ENCODE measurements at places on chromosomes 5 and 9.
A peak's percentile ranks its signal among the peaks of the same experiment; 100 is the strongest.

DNA sequence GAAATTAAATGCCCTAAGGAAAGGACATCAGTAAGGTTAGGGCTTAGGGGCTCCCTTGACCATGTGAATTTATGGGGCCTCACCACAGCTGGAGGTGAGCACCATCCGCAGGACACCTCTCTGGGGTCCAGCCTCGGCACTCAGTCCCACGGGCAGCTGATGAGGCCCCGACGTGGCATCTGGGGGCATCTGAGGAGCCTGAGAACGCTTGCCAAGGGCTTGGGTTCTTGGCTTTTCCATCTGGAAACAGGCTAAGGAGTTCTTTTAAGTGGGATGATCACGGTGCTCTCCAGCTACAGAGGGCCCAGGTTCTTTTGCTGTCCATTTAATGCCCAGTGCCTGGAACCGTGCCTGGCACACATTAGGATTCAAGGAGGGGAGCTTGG is 3.6 kb downstream of the NKX2-5 start:
- DNase-seq, result no peak

DNA sequence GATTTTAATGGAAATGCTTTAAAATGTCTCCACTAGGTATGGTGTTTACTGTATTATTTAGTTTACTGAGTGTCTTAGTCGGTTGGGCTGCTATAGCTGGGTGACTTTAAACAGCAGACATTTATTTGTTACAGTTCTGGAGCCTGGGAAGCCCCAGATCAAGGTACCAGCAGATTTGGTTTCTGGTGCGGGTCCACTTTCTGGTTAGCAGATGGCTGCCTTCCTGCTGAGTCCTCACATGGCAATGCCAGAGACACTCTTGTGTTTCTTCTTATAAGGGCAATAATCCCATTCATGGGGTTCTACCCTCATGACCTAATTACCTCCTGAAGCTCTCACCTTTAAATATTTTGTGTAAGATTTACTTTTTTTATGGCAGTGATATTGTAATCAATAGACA is 715 bp upstream of the OR1J4 start:
- DNase-seq, result no peak

DNA sequence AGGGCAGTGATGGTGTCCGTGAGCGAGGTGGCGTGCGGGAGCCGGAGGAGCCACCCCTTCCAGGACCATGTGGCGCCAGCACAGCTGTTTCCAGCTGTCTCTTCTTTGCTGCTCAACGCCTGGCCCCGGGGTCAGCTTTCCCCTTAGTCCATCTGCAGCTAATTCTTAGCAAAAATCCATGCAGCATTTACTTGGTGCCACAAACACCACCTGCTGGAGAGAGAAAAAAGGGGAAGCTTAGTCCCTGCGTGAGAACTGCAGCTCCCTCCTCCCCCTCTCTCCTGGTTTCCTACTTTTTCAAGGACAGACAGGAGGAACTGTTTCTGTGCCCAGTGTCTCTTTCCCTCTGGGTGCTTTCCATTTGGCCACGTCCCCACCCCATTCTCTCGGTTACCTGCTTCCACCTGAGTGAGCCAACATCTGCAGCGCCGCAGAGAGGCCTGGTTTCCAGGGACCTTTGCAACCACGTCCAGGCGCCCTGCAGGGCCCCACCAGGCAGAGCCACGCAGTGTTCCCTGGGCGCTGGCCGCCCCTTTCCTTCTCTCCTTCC is 3.4 kb downstream of the SLC6A19 start:
- DNase-seq, result peak; percentile 31

GRCh38 chr5:84437673-84438315 is 53.1 kb upstream of the EDIL3 start:
- DNase-seq, result no peak

GRCh38 chr5:72221541-72221940 is 98.5 kb downstream of the MRPS27 start:
- no peak for DNase-seq

DNA sequence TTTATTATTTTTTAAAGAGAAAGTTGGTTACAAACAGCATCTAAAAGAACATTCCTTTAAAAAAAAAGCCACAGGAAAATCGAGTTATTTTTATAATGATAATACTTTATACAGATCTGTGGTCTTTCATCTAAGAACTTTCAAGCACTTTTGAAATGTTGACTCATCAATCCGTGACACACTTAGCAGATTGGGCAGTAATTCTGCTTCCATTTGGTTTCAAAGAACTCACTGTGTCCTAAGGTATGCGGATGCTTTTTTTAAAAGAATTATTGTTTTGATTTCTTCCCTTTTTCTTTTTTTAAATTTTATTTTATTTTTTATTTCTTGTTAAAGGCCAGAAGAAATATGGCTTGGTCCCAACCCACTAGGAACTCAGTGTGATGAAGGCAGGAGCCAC is 147.8 kb downstream of the AOPEP start:
- no peak for DNase-seq

DNA sequence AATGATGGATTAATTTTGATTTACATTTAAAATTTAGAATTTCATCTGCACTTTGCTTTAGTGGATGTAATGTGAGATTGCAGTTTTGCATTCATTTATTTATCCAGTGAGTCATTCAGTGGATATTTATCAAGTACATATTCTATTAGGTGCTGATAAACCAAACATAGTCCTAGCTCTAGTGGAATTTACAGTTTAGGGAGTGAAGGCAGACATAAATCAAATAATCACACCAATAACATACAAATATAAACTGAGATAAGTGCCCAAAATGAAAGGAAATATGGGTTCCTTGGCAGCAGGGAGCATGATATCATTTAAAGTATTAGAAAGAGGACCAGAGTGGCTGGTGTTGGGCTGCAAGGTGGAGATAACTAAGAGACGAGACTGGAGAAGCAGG is 14.7 kb upstream of the NIPBL start:
- no peak for DNase-seq

- no peak for DNase-seq
These were observed 128.0 kb downstream of the KCTD16 start for GRCh38 chr5:144298658-144299057.

DNA sequence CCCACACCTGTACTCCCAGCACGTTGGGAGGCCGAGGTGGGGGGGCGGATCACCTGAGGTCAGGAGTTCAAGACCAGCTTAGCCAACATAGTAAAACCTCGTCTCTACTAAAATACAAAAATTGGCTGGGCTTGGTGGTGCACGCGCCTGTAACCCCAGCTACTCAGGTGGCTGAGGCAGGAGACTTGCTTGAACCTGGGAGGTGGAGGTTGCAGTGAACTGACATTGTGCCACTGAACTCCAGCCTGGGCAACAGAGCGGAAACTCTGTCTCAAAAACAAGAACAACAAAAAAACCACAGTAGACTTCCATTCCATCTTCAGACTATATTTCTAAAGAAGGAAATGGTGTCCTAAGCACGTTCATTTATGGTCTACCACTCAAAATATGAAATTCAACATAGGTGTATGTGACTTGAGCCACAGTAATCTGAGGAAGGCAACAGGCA is 14.2 kb upstream of the SERINC5 start:
- no peak for DNase-seq

GRCh38 chr9:109730228-109730627 is 49.8 kb upstream of the PALM2AKAP2 start:
- no peak for DNase-seq

- no peak for DNase-seq
These were observed 827.8 kb downstream of the TLE4 start for GRCh38 chr9:80399606-80400005.

- DNase-seq, result peak; percentile 32
These were observed 25.7 kb downstream of the CDKN2A start for GRCh38 chr9:21968331-21969010.

GRCh38 chr5:110258460-110259216 is 467.8 kb downstream of the TMEM232 start:
- DNase-seq, result no peak

GRCh38 chr5:14405706-14406553 is 175.7 kb upstream of the OTULINL start:
- DNase-seq, result no peak

- DNase-seq, result no peak
These were observed 58.3 kb upstream of the MAP3K1 start for GRCh38 chr5:56757077-56757476.

DNA sequence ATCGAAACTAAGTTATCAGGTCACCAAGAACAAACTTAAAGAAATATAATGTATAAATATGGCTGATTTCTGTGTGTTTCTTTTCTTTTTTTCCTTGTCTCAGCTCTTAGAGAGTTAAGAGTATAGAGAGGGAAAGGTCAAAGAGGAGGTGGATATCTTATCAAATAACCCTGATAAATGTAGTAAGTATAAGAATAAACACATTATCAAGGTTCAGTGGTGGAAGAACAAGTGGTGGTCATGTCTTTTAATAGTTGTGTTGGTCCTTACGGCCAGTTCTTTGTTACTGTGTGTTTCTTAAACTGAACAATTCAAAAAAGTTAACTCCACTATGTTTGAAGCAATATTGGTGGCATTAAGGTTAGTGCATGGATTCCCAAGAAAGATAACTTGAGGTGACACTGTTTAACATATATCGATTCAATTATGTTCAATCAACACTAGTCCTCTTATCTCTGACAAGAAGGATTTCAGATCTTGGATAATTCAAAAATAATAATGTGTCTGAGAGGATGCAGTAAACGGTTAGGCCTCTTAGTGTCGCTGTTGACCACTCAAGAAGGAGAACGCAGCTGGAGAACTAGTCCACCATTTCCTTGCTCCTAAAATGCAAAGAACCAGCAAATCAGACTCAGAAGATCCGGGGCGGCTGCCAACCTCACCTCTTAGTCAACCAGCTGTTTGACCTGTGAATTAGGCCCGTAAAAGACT is at the start of gene PCDHGA3:
Gene PCDHGA3, plus strand, starts transcription at position 588 of the 711 bp plus-strand sequence. CDS start 205 bp downstream, outside the sequence.
- DNase-seq, result no peak

- DNase-seq, result no peak
These were observed 107.9 kb upstream of the ICE1 start for GRCh38 chr5:5314626-5315025.

GRCh38 chr5:86374611-86375010 is 243.1 kb upstream of the COX7C start:
- no peak for DNase-seq

- no peak for DNase-seq
These were observed 68.7 kb upstream of the TAF11L2 start for GRCh38 chr5:17429353-17429752.

DNA sequence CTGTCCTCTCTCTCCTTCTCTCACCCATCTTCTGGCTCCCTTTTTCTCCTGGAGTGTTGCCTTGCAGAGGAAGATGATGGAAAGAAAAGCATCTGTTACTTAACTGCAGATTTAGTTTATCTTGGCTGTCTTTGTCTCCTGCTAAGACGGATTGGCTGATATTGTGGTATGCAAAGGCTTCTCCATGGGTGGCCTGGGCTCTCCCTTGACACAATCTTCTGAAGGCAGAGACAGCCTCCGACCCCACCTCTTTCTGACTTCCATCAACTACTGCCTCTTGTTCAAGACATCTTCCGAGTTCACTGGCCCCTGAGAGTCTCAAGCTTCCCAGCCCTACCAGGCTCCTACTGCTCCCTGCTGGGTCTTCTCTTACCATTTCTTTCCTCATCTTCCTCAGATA is 403.7 kb downstream of the LRRC70 start:
- DNase-seq, result peak; percentile 13

DNA sequence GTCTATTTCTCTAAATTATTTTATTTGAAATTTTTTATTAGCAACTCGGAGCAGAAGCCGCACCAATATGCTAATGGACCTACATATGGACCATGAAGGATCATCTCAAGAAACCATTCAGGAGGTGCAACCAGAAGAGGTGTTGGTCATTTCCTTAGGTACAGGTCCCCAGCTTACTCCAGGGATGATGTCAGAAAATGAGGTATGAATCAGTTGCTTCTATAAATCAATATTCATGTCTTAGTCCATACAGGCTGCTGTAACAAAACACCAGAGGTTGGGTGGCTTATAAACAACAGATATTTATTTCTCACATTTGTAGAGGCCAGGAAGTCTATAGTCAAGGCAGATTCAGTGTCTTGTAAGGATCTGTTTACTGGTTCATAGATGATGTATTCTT is 50.8 kb downstream of the GAPVD1 start:
- no peak for DNase-seq

DNA sequence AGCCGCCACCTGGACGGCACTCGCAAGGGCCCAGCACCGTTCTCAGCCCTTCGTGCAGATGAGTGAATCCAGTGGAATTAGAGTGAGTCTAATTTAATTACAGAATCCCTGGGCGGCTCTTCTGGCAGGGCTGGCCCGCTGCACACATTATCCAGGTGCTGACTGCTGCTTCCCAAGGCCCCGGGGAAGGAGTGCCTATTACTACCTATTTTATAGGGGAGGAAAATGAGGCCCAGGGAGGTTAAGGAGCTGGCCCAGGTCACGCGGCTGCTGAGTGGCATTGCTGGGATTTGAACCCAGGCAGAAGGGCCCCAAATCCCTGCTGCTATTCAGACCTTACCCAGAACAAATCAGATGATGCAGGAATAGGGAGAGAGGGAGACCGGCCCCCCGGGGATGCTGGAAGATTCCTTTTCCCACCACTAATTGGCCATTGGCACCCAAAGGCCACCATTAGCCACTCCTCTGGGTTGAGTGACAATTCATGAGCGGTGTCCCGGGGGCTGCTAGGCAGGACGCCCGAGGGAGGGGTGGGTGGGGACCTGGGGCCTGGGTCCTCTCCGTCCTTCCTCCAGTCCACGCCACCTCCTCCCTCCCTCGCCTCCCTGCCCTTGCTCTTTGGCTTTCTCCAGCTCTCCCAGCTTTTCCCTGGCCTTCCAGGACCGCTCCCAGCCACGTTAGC is 10.3 kb upstream of the QRFP start:
- no peak for DNase-seq

GRCh38 chr5:142426129-142427014 is 101.6 kb upstream of the SPRY4 start:
- no peak for DNase-seq

DNA sequence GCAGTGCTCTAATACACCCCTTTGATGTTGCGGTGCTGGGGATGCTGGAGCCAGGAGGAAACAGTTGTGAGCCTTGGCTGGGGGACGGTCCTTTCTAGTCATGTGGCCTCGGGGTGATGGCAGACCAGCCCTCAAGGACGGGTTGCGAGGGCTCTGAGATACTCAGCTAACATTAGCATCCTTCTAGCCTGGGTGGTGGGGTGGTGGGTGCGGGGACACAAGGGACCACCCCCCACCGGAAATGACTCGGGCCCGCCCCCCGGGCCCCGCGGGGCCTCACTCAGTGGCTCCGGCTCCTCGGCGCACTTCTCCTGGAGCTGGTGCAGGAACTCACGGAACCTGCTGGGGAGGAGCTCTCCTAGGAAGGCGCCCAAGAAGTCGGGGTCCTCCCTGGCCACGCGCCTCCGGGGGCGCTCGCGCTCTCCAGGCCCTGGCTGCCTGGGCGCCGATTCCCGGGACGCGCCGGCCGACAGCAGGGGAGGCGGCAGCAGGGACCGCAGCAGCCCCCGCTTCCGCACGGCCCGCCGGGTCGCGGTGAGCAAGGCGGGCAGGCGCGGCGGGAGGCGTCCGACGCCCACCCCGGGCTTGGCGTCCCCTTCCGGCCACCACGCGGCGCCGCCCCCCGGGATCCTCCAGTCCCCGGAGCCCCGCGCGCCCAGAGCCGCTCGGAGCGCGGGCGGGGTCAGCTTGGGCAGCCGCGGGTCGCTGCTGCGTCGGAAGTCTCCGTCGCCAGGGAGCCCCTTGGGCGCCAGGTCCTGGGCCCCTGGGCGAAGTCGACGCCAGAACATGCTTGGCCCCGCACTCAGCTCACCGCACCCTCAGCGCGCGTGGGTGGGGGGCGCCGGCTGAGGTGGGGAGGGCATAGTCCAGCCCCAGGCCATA is 873 bp downstream of the C9orf50 start:
- no peak for DNase-seq

Data from WTC11 (cell line).